ENCODE measurements at places on chromosomes 4 and X.

GRCh38 chr4:2797545-2798305 is 4.8 kb downstream of the SH3BP2 start:
- DNase-seq, result no peak

GRCh38 chr4:154610582-154610981 is 1.9 kb downstream of the FGG start:
- no peak for DNase-seq

DNA sequence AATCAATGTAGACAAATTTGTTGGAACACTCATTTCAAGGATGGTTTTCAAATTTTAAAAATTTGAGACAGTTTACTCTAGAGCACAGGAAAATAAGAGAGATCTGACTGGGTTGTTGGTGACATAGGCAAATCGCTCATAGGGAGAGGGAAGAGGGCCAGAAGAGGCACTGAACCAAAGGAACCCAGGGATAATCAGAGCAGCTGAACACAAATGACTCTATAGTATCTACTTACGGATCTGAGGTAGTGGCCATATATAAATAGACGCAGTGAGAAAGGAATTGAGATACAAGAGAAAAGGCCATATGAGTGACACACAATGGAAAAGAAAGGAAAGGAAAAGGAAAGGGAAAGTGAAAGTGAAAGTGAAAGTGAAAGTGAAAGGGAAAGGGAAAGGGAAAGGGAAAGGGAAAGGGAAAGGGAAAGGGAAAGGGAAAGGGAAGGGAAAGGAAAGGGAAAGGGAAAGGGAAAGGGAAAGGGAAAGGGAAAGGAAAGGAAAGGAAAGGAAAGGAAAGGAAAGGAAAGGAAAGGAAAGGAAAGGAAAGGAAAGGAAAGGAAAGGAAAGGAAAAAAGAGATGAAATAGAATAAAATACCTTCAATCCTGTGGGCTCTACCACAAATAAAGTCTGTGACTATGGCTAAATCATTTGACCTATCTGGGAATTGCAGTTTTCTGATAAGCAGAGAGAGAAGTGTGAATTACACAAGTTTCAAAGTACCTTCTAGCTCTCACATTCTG is 759.2 kb downstream of the DMD start:
- DNase-seq, result no peak

DNA sequence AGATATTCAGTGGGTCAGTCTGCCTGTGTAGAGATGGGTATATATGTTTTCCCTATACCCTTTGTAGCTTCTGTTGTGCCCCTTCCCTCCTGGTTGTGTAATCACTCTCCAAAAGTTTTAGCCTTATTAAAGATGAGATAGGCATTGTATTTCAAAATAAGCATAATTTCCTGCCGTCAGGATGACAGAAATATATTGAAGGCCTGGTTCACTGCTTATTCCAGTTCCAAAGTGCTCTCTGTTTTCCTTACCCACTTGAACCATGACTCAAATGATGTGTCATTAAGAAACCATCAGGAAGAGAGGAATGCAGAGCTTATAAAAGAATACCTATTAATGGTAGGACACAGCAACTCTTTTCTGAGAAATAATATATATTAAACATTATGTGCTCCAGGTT is 178.5 kb downstream of the GABRB1 start:
- no peak for DNase-seq

DNA sequence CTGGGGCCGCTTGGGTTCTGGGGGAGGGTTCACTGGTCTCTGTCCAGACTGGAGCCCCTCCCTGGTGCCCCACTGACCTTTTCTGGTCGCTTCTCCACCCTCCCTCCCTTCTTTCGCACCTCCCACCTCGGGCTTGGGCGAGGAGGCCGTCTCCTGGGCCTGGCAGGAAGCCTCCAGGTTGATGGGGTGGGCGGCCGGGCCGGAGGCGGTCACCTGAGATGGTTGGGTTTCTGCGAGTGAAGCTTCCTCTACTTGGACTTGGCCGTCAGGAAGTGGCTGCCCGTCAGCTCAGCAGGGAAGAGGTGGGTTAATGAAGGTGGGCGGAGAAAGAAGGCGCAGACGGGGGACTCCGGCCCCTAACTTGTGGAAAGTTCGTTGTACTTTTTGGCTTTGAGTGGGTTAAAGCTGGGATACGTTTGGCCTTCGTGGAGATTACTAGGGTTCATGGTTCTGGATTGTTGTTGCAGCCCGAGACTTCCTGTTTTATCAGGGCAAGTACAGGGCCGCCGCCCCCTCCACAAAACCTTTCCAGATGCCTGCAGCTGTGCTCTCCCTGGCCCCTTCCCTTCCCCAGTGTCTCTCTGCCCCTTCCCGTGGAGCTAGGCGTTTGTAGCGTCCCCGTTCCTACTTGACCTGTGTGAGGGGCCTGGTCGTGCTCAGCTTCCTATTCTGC is 1.2 kb downstream of the AKAP17A start:
- peak; percentile 27 for DNase-seq

DNA sequence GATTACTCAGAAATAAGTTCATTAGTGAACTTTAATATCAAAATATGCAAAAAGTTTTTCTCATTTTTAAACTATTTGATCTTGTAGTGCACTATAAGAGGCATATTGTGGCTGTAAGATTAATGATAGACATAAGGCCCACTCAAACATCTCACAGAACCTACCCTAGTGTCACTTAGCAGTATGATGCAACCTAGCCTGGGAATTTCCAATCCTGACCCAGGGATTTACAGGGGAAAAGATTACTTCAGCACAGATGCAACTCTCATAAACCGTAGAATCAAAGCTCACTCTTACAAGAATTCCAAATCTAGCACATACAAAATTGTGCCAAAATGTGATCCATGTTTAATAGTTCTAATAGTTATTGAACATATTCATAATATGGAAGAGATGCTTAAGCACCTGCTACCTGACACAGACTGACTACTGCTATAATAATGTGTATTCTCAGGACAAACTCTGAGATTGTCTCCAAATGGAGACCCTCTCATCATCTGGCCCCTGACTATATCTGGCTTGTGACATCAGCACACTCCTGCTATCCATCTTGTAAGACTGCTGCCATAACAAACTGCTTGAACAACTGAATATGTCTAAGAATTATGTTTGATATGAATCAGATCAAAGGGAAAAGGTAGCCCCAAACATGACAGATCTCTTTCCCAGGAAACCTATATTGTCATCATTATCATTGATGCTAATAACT is 271.9 kb downstream of the PABPC4L start:
- DNase-seq, result no peak

GRCh38 chrX:1767026-1767425 is 152.2 kb downstream of the ASMT start:
- DNase-seq, result no peak

- DNase-seq, result no peak
Measured at GRCh38 chr4:107863416-107863815, 38.7 kb downstream of the SGMS2 start.

Data from activated CD4-positive, CD25-positive, alpha-beta regulatory T cell treated with anti-CD3 and anti-CD28 coated beads, Interleukin-2, amount 50 U/mL, for 72 hours (primary cell).